ENCODE measurements at places on chromosomes 12 and 14. TPM values are rescaled to one million over a fixed set of nuclear protein-coding genes. Genes with fewer than 3 reads are reported as not detected.

DNA sequence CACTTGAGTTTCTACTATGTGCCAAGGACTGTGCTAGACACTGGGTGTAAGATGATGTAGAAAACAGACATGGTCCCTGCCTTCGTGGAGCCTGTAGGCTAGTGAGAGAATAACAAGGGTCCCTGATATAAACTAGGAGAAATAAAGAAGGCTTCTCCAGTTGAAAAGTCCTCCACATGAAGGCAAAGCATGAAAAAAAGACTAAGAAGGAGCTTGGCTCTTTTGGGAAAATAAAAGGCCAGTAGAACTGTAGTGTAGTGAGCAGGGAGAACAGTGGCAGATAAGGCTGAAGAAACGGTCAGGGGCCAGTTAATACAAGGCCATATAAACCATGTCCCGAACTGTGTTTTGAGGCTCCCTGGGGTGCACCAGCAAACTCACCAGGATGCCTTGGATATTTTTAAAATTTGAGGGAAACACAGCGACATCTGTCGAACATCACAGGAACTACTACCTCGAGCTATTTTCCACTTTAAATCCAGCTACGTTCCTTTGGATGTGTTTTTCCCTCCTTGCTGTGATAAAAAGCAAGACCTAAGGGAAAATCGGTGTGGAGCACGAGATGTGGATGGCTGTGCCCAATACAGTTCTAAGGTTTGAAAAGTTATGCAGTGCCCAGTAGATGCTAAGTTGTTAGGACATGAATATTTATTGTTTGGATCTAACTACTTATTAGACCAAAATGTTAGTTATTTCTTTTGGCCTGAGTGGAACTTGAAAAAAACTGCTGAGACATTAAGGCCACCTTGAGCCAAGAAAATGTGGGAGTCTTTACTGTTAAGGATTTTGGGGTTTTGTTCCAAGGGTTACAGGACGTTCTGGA, 8.5 kb upstream of the CFL2 start:
- no peaks in the 10 kb centered on the region for H3K36me3 ChIP-seq
- H3K27me3 ChIP-seq: no peaks in the 10 kb centered on the region
- H3K27ac ChIP-seq: no peak overlapping the region

- no peak overlapping the region for H3K4me3 ChIP-seq
- no peak overlapping the region for H3K27ac ChIP-seq
- no peaks in the 10 kb centered on the region for H3K36me3 ChIP-seq
Measured at GRCh38 chr14:21990116-21990515, 316.5 kb upstream of the OR4E1 start.

GRCh38 chr12:57603815-57604453, 690 bp upstream of the DTX3 start:
- H3K27me3 ChIP-seq: peaks cover 28% of the 10 kb centered on the region
- H3K4me3 ChIP-seq: no peak overlapping the region
- no peak overlapping the region for H3K27ac ChIP-seq
- no peak for DNase-seq
- H3K36me3 ChIP-seq: 0 out of 2 replicates have a peak, but pooled peaks cover 2% of the 10 kb centered on the region

- H3K27ac ChIP-seq: no peak overlapping the region
- H3K27me3 ChIP-seq: no peaks in the 10 kb centered on the region
- no peak for DNase-seq
- H3K36me3 ChIP-seq: 0 out of 2 replicates have a peak, but pooled peaks cover 4% of the 10 kb centered on the region
Measured at GRCh38 chr12:30691122-30691879, 4.4 kb downstream of the IPO8 start.

GRCh38 chr12:85983601-85984000, 109.5 kb downstream of the NTS start:
- 0 out of 2 replicates have a peak, but pooled peaks cover 4% of the 10 kb centered on the region for H3K4me1 ChIP-seq
- DNase-seq: no peak
- H3K4me3 ChIP-seq: no peak overlapping the region
- H3K27ac ChIP-seq: no peak overlapping the region
- H3K36me3 ChIP-seq: no peaks in the 10 kb centered on the region

Gene CLEC1B
- total RNA-seq: not detected

Gene SERPINA3
- total RNA-seq: not detected

Gene KRT73
- not detected for total RNA-seq

Gene DAO
- total RNA-seq: not detected

Data from PC-9 (cell line).